ENCODE measurements at places on chromosomes 2 and 18. TPM values are rescaled to one million over a fixed set of nuclear protein-coding genes. Genes with fewer than 3 reads are reported as not detected.

The GALM gene
- 14.0 TPM for total RNA-seq

The CD8B2 gene
- total RNA-seq = not detected

The SP5 gene
- not detected for total RNA-seq

The ATP8B1 gene
- total RNA-seq = 86.8 TPM

The GKN1 gene
- total RNA-seq = not detected

The RIT2 gene
- total RNA-seq = not detected

The OTOF gene
- 0.19 TPM for total RNA-seq

The SALL3 gene
- total RNA-seq = under 0.01 TPM

The KCNS3 gene
- 3.6 TPM for total RNA-seq

The SIX3 gene
- total RNA-seq = not detected

The GNAL gene
- total RNA-seq = 0.28 TPM

The CCDC150 gene
- 3.9 TPM for total RNA-seq

The IL37 gene
- not detected for total RNA-seq

The TUBA3E gene
- total RNA-seq = not detected

The GCG gene
- total RNA-seq = not detected

The SLC8A1 gene
- 131 TPM for total RNA-seq

The PARD3B gene
- 9.9 TPM for total RNA-seq

The TPGS2 gene
- 95.8 TPM for total RNA-seq

The CDCA7 gene
- 0.85 TPM for total RNA-seq

The C2orf66 gene
- total RNA-seq = under 0.01 TPM

The KIF5C gene
- 0.38 TPM for total RNA-seq

The CNTNAP5 gene
- under 0.01 TPM for total RNA-seq

The USP14 gene
- total RNA-seq = 26.1 TPM

The UGT1A6 gene
- 1.4 TPM for total RNA-seq

The SLC9A4 gene
- total RNA-seq = not detected

The LRRTM1 gene
- not detected for total RNA-seq

The C2orf68 gene
- 11.3 TPM for total RNA-seq

The LRATD1 gene
- total RNA-seq = under 0.01 TPM

The CROCC2 gene
- not detected for total RNA-seq

The NEURL3 gene
- total RNA-seq = not detected

The SLC30A3 gene
- under 0.01 TPM for total RNA-seq

The MYO5B gene
- 0.28 TPM for total RNA-seq

The EFR3B gene
- total RNA-seq = 1.7 TPM

The CCDC178 gene
- 0.28 TPM for total RNA-seq

The NYAP2 gene
- not detected for total RNA-seq

The PROC gene
- total RNA-seq = under 0.01 TPM

The TUBB6 gene
- total RNA-seq = 1,374 TPM

The CDH19 gene
- 2.0 TPM for total RNA-seq

The SPC25 gene
- total RNA-seq = 8.6 TPM

The TSPYL6 gene
- not detected for total RNA-seq

The MC2R gene
- not detected for total RNA-seq

The ERBB4 gene
- total RNA-seq = 0.28 TPM

The ASTL gene
- not detected for total RNA-seq

The DLGAP1 gene
- 1.7 TPM for total RNA-seq

The SLC14A1 gene
- total RNA-seq = 32.1 TPM

The PAIP2B gene
- total RNA-seq = 0.58 TPM

The CHRNG gene
- total RNA-seq = not detected
